Stimulated activated CD4-positive, alpha-beta T cell treated with anti-CD3 and anti-CD28 coated beads, Interleukin-1b, Interleukin-23, amount 100 ng/mL, for 24 hours (primary cell): ENCODE measurements at places on chromosomes 2 and 18.

GRCh38 chr18:27500531-27500930, 315.4 kb upstream of the CHST9 start:
- DNase-seq = no peak

DNA sequence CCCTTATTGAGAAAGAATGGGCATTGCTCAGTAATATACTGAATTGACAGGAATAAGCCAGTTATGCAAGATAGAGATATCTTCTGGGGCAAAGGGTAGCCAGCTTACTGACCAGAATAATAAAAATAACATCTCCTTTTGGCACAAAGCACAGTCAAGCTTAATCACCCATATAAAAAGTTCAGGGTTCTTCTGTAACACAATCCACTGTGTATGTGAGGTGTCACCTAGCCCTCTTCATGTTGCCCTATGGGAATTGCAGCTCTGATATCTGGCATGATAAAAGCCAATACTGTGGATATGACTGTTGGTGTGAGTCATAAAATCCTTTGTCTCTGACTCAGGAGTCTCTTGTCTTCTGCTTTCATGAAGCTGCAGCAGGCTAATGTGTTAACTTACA, 90.8 kb downstream of the DSEL start:
- DNase-seq = no peak

- DNase-seq = no peak
These were observed 92.3 kb downstream of the WDSUB1 start for GRCh38 chr2:159194241-159194640.

DNA sequence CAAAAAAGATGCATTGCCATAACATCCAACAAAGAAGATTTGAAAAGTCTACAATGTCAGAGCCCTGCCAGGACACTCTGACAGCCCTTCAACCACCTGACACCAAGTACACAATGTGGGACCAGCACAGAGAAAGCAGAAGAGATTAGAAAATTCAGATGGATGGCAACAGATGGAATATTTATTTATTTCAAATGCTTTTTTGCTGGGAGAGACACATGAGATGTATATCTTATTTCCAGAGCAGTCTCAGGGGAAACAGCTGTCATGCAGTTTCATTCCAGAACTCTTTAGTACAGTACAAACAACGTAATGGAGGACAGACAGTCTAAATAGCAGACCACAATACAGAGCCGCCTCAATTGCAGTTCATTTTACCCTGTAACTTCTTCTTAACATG, 110.1 kb downstream of the MAIP1 start:
- no peak for DNase-seq

- no peak for DNase-seq
These were observed 161.7 kb downstream of the TWIST2 start for GRCh38 chr2:239009589-239009961.

DNA sequence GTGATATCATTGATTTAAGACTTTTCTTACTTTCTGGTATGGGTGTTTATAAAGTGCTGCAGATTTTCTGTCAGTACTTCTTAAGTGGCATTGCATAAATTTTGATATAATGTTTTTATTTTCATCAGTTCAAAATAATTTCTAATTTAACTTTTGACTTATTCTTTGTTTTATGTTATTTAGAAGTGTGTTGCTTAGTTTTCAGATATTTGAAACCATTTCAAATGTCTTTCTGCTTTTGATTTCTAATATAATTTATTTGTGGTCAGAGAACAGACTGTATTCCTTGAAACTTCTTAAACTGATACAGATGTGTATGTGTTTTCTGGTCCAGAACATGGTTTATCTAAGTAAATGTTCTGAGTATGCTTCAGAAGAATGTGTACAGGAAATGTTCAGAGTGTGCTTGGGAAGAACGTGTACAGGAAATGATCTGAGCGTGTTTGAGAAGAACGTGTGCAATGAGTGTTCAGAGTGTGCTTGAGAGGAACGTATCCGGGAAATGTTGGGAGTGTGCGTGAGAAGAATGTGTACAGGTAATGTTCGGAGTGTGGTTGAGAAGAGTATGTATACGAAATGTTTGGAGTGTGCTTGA, 265.7 kb upstream of the HS6ST1 start:
- DNase-seq = no peak

- no peak for DNase-seq
These were observed 126.1 kb upstream of the MAP3K20 start for GRCh38 chr2:172949522-172949921.

- DNase-seq = no peak
These were observed 18.2 kb upstream of the ACSL3 start for GRCh38 chr2:222842491-222843174.

DNA sequence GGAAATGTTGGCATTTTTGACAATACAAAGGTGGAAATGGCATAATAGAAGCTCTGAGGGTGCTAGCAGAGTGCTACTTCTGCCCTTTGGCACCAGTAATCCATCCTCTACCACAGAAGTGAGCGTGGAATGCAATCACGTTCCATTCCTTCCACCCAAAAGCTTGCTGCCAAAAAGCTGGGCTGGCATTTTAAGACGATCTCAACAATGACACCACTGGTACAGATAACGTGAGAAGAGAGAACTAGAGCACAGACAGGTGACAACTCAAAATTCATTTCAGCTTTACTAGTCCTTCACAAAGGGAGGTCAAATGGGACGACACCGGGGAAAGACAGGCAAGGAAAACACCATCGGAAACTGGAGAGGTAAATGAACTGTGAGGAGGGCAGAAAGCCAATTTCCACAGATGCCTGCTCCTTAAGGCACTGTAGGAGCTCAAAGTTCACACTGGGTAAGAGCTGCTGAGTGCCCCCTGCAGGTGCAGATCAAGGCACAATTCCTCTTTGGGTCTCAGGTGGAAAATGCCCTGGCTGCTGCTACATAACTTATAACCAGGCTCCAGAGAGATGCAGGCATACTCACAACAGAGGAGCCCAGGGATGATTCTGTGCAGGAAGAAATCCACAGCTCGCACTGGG, 50.7 kb upstream of the RNU4ATAC start:
- no peak for DNase-seq

DNA sequence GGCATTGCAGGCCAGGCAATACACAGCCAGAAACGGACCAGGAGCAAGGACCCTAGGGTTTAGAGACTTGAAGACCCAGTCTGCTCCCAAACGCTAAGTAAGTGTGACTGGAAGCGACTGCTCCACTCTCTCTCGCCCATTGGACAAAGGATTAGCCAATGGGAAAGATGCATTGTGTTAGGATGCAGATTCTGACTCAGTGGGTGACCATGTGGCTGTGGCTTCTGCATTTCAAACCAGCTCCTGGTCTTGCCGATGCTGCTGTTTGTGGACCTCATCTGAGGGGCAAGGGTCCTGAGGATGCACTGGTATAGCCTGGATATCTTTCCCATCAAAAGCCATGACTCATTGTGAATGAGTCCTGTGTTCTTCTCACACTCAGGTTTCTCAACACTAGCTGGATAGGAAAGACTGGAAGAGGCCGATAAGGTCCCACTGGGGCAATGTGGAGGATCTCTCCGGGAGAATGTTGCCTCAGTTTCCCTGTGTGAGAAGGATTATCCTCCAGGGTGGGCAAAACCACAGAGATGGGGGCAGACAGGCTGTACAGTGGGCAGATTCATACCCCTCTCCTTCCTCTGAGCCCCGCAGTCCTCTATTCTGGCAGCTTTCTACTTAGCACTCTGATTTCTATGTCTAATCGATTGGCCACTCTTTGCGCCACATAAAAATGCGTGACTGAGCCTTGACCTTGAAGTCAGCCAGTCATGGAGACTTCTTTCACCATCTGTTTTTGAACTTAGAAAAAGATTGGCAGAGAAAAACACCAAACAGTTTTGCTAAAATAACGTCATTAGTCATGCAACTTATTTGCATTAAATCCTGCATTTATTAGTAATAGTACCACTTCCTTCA, 257.1 kb downstream of the PRKCE start:
- DNase-seq = no peak

GRCh38 chr18:21004726-21005125, 106.9 kb downstream of the ROCK1 start:
- no peak for DNase-seq
